ENCODE measurements at places on chromosomes 11 and 22. TPM values are rescaled to one million over a fixed set of nuclear protein-coding genes. Genes with fewer than 3 reads are reported as not detected.

JAML gene
- not detected for total RNA-seq

LYVE1 gene
- not detected for total RNA-seq

RGL4 gene
- total RNA-seq = not detected

PLEKHB1 gene
- total RNA-seq = not detected

ZNF215 gene
- 4.7 TPM for total RNA-seq

ZNF214 gene
- total RNA-seq = 3.2 TPM

OR4D9 gene
- not detected for total RNA-seq

CCDC87 gene
- under 0.01 TPM for total RNA-seq

All from bronchial epithelial cell (primary cell).